Left colon (tissue), 2 donors: ENCODE measurements at places on chromosomes 12 and 14.

- DNase-seq, result no peak
These were observed 49.7 kb upstream of the DCD start for GRCh38 chr12:54697851-54698250.

DNA sequence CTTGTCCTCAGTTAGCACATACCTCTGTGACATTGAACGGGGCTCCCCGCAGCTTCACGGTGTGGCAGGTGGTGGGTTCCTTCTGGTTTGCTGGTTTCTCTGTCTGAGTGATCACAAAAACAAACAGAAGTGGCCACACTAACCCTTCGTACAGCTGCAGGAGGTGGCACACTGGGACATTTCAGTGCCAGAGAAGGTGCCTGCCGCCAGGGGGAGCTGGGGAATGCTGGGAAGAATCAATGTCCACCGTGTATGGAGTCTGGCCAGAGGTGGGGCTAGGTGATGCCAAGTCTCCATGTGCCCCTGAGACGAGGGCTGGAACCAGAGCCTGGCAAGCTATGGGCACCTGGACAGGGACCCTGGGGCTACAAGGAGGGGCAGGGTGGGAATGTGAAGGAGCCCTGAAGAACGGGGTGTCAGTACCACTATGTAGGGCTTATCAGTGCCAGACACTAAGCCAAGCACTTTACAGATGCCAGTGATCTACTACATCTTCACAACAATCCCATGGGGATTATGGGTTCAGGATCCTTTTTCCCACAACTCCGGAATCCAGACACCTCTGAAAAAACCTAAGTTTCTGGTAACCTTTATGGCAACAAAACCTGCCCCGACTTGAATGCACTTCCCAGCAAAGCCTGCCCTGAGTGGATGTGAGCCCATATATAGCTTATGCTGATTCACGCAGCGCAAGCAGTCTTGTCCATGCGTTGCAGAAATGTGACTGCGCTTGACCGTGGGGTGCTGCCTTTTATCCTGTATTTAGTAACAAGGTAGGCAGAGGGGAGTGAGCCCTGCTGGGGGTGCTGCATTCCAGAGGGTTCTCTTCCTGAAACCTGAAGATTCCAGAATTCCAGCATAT, 10.8 kb downstream of the RBM19 start:
- DNase-seq, result no peak

GRCh38 chr12:26740991-26741390, 92.0 kb downstream of the ITPR2 start:
- no peak for DNase-seq

DNA sequence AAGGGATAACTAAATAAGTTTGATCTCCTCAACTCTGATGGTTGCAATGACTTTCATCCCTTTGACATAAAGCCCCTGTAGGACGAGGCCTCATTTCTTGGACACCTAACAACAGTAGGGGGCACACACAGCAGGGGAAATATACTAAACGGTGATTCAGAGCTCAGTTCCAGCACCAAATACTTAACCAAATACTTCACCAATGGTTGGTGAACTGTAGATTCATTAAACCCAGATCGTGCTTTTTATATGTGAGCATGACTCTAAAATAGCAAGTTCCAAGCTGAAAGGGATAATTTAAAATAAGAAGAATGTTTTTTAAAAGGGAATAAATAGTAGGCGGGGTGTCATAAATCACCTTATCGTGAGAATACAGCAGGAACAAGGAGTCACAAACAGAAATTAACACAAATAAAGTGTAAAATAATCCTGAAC, 53.2 kb downstream of the ATG2B start:
- DNase-seq, result no peak

DNA sequence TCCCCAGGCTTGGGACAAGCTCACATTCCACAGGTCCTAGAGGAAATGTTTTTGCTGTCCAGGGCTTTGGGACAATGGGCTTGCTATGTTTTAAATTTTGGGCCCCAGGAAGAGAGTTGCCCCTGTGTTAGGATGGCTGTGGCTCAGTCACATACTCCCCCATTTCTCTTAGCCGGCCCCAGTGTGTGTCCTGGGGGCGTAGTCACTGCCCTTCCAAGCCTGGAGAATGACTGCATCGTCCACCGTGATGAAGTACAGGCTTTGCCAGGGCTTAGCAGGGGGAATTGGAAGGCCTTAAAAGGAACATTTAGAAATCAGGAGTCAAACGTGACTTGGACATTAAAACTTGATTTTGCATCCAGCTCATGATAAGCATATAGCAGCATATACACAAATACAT, 293.6 kb downstream of the CACNA1C start:
- DNase-seq, result no peak

- no peak for DNase-seq
These were observed 23.8 kb upstream of the STK38L start for GRCh38 chr12:27220055-27220987.

DNA sequence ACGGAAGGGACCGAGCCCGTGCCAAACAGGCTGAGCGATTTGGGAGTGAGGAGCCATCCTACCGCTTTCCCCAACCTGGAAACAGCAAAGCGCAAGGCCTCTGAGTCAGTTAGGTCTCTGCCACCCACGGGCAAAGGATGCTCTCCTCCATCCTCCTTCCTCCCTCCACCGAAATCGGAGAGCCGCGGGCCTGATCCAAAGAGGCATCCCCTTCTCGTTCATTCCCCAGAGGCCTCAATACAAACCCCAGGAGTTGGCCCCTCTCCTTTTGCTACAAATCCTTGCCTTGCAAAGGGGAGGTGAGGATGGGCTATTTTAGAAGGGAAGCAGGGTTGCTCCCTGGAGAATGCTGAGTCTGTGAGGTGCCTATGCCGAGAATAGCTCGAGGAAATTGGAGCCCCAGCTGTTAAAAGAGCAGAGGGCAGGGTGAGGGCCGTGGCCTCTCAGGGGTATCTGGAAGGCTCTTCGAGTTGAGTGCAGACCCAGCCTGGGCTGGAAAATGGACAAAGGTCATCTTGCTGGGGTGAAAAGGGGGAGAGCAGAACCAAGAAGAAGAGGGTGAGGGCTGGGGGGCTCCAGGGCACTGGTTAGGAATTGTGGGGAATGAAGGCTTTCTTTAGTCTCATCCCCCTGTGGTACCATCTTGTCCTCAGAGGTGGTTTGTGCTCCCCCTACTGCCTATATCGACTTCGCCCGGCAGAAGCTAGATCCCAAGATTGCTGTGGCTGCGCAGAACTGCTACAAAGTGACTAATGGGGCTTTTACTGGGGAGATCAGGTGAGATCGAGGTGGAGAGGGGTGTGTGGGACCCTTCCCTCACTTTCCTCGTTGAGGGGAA, 1.1 kb downstream of the TPI1 start:
- no peak for DNase-seq

- no peak for DNase-seq
These were observed 36.0 kb downstream of the EGLN3 start for GRCh38 chr14:33914676-33915516.

DNA sequence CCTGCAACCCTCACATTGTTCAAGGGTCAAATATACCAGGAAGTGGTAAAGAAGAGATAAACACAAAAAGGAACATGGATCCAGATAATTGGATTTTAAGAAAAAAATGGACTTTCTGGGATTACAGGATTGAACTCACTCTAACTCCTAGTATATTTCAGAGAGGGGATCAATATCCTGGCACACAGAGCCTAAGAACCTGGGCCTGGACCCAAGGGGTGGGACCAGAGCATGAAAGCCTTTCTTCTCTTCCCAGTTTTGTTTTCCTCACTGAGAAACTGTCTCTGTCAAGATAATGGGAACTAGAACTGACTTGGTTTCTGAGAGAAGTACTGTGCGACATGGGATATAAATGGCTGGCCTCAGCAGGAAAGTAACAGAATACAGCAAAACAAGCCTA, 422.8 kb upstream of the STXBP6 start:
- DNase-seq, result no peak

DNA sequence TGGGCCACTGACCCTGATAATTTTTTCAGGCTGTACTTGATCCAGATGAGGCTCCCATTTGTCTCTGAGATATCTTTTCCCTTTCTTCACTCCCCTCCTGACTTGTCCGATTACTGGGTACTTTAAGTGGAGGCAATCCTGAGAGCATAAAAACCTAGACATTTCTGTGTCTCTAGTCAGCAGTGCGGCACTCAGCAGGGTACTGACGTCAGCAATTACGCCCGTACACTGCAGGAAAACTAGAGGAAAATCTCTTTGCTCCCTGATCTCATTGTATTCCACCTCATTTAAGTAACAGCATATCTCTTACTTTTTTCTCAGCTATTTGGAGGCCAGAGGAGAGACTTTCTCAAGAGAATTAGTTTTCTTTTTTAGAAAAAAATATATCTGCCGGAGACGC, 315.5 kb upstream of the OR4E1 start:
- DNase-seq, result no peak

DNA sequence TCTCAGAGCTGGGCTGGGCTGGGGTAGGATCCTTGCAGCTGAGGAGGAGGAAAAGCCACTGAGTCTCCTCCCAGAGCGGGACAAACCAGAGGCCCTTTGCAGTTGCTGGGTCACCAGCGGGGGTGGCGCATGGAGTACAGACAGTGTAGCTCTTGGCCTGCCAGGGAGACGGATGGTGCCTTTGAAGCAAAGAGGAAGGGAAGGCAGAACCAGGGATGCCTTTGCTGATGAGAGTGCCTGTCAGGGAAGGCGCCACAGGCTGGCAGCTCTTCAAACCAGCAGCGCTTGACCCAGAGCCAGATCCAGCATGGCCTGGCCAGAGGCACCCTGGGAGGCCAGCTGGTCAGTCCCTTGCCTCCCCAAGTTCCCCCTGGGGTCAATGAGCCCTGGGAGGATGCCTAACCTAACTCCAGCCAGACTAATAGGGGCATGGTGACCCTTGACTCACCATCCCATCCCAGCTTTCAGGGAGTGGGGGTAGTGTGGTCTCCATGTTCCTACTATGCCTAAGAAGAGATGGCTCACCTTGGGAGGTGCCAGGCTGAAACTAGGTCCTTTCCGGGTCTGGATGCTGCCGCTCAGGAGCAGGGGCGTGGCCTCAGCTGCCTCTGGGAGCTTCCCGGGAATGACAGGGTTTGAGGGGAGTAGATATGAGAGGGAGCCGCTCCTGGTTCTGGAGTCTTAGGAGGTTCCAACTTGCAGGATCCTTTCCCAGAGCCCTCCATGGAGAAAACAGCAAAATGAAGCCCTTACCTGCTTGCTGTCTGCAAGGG, 19.8 kb downstream of the VASH1 start:
- DNase-seq, result no peak

DNA sequence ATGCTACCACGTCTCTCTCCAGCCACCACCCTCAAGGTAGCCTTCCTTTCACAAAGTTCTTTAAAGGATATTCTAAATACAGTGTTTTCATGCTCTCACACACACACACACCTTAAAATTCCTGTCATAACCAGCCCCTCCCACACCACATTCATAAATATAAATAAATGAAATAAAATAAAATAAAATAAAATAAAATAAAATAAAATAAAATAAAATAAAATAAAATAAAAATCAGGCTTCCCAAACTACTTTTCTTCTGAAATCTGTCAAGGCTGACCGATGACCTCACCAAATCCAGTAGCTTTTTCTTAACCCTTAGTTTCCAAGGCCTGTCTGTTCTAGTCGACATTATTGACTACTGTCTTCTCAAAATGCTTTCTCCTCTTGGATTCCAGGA, 378.4 kb downstream of the SEC23A start:
- DNase-seq, result no peak
